ENCODE measurements at places on chromosomes 12 and 14.

DNA sequence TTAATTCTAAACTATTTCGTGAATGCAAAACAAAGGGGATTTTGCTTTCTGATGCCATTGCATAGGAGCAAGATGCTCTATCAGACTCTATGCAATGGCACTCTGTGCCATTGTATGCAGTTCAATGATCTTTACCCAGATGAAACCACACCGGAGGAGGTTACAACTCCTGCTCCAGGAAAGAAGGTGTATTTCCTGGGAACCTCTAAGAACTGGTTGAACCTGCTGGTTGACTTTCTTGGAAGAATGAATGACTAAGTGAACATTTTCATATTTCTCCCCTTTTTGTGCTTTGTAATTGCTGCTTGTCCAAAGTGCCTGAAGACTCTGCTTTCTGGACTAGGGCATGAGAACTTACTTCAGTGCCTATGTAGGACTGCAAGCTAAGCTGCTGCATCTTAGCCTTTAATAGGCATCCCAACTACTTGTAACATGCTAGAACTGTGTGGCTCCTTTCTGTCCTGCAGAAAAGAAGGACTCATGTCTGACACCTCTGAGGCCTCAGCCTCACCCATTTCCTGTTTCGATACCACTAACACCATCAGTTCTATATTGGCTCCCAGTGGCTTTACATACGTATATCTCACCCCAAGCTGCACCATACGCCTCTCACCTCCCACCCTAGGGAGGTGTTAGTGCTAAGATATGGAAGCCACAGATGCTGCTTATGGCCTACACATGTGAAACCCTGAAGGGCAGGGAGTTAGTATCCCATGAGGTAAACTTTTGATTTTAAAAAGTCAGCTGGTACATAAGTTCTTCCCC, 193.5 kb upstream of the CNOT2 start:
- no peak for DNase-seq

DNA sequence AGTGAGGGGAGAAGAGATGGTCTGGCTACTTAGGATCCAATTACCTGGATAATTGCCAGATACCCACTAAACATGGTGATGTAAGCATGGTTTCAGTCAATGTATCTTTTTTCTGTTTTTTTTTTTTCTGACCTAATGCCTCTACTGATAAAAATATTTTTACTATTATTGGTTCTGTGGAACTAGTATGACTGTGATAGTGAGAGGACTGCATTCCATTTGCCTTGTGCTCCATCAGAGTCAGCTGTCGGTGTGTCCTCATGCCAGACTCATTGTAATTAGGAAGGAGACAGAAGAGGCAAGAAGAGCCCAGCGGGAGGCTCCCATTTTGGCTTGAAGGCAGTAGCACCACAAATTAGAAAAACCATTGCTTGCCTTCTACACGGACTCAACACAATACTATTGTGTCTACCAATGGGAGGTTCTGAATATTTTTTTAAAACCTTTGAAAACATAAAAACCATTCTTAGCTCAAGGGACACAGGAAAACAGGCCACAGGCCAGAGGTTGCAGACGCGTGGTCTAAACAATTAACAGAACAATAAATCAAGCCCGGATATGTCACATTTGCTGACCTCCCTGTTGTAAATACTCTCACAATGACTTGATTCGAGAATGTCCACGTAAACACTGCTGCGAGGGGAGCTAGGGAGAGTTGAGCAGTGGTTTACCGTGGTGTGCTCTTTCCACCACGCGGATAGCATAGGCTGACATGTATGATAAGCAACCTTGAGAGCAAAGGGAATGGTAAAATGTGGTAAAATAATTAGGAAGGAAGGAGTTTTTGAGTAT, 13.5 kb upstream of the DCP1B start:
- DNase-seq = no peak

GRCh38 chr14:36014236-36014635, 162.3 kb downstream of the PTCSC3 start:
- DNase-seq = no peak

DNA sequence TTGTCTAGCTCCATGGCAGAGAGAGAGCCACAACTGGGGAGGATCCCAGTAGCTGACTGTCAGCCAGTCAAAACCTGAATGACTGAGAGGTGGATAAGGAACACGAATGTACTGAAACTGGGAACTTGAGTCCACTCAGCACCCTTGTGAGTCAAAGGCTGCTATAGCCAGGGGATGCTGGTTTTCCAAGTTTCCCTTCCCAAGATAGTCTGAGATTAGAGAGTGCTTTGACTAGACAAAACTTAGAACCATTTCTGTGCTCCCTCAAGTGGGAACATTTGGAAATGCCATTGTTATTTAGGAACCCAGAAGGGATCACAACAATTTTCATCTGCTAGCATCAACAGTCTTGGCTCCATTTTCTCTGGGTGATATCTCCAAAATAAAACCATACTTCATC, 4.0 kb downstream of the PRKAG1 start:
- no peak for DNase-seq

DNA sequence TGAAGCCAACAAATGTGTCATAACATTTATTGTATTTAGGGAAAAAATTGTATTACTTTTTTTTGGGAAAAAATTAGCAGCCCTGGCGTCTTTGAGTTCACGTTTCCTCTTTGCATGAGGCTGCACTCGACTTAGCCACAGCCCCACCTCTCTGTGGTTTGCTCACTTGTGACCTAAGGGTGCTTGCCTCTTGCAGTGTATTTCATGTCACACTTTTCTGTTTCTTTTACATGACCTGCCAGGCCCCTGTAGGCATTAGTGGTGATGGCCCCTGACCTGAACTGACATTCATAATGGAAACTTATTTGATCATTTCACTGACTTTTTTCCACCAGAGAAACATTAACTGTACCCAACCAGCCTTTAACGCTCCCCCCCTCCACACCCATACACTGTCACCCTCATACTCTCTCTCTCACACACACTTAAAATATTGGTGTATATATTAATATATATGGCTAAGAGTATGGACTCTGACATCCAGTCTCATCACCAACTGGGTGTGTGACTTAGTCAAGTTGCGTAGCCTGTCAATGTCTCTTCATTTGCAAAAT, 122.9 kb downstream of the PRKCH start:
- peak; percentile 69 for DNase-seq

DNA sequence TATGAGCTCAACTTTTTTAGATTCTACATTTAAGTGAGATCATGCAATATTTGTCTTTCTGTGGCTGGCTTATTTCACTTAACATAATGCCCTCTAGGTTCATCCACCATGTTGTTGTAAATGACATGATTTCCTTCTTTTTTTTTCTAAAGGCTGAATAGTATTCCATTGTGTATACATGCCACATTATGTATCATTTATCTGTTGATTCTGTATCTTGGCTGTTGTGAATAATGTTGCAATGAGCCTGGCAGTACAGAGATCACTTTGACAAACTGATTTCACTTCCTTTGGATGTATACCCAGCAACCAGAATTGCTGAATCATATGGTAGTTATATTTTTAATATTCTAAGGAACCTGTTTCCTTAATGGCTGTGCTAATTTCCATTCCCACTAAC, 19.1 kb downstream of the FBXW8 start:
- DNase-seq = no peak

- no peak for DNase-seq
Observed at GRCh38 chr12:132443091-132443490, 46.9 kb upstream of the FBRSL1 start.

- DNase-seq = no peak
Observed at GRCh38 chr14:56760164-56760914, 49.9 kb downstream of the OTX2 start.

- no peak for DNase-seq
Observed at GRCh38 chr14:97262336-97262735, 465.2 kb downstream of the VRK1 start.

DNA sequence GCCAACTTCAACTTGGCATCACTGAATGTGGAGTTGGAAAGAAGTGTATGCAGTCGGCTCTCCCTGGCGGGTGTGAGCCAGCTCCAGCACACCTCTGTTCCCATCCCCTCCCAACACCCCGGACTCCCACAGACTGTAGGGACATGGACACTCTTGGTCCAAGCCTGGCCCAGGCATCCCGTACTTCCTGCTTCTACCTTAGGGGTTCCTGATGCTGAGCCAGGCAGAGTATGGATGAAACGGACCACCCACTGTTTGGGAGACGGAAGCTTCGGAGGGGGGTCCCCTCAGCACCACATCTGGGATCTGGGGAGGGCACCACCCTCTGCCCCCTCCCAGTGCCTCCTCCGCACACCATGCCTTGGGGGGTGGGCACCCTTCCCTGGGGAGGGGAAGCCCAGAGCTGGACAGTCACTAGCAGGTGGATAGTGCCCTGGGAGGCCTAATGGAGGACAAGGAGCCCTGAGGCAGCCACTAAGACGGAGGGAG, 62.0 kb downstream of the LGMN start:
- no peak for DNase-seq

- DNase-seq = no peak
Observed at GRCh38 chr14:103121846-103122584, 1.2 kb upstream of the TNFAIP2 start.

- DNase-seq = no peak
Observed at GRCh38 chr12:108768591-108769500, 37.5 kb upstream of the CORO1C start.

- DNase-seq = no peak
Observed at GRCh38 chr12:122060081-122060501, 18.5 kb upstream of the MLXIP start.

- no peak for DNase-seq
Observed at GRCh38 chr12:128178565-128178964, 88.4 kb upstream of the TMEM132C start.

DNA sequence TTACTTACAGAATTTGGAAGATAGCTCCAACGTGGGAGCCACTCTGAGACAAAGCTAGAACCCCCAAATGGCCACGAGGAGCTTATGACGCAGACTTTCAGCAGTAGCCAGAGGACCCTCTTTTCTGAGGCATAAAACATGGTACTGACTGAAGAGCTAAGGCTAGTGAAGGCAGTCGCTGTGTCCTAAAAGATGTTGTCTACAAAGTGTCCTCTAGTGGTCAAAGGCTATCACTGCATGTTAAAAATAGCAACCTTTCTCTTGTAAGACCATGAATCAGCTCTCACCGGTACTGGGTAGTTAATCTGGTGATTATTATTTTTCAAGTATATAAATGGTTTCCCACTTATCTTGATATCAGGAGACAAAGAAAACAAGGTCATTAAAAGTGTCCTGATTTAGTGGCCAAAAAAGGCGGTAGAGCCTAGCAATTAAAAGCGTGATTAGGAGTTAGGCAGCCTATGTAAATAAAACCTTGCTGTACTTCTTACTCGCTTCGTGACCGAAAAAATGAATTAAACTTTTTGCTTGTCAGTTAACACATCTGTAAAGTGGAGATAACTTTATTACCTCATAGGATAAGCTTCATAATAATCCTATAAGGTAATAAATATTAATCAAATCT, 47.0 kb upstream of the LGR5 start:
- DNase-seq = no peak

DNA sequence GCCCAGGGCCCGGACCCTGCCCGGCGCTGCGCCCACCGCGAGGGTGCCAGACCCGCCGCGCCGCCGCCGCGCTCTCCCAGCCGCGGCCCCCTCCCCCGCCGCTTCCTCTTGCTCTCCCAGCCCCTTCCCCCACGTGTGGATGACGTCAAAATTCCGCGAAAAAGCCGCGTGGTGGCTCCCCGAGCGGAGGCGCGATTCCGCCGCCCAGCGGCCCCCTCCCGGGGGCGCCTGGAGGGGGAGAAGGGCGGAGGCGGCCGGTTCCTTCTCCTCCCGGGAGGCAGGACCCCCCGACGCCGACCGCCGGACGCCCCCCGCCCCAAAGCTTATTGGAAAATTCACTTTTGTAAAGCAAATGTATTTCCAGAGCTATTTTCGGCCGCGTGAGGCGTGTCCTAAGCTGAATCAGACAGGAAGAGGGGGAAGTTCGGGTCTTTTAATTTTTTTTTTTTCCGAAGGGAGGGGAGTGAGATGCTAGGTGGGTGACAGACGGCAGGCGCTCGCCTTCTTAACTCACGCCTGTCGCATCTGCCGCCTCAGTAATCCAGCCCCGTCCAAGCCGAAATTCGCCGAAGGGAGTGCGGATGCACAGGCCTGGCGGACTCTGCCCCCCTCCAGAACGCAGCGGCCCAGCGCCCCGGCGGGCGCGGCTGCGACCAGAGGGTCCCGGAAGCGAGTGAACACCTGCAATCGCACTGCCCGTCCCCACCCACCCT, 4.1 kb upstream of the CCND2 start:
- DNase-seq = peak; percentile 93

- DNase-seq = no peak
Observed at GRCh38 chr12:90257927-90258624, 549.4 kb upstream of the ATP2B1 start.

GRCh38 chr14:72962829-72963312, 36.6 kb downstream of the DCAF4 start:
- no peak for DNase-seq

DNA sequence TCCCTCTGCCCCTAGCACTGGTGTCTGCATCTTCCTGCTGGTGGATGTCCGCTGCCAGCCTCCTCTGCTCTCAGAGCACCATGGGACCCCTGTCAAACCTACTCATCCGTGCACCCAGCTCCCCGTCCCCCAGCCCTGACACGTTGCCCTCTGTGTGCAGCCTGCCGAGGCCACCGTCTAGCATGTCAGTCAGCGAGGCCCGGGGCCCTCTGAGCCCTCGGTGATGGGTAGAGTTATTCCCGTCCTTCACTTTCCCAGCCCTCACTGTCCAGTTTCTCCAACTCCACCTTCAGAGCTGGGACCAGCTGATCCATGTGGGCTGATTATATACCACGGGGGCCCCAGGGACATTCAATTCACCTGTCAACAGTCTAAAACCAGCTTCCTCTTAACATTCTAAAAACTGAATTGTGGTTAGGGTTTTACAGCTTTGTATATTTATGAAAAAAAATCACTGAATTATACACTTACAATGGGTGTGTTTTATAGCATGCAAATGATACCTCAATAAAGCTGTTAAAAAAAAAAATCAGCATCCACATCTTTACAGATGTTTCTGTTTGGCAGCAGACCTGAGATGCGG, 61.3 kb downstream of the CCDC88C start:
- no peak for DNase-seq

DNA sequence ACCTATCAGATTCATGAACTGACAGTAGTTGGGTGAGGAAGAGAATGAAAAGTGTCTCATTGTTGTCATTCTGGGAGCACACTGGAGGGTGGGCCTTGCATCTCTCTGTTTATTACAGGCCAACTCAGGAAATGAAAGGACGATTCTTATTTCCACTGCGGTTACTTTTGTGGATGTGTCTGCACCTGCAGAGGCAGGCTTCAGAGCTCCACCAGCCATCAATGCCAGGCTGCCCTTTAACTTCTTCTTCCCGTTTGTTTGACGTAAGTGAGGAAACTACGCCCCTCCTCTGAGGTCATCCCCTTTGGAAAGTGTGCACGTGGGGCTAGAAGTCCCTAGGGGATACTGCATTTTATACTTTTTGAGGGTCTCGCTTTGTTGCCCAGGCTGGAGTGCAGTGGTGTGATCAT, 33.7 kb downstream of the TCTN1 start:
- DNase-seq = no peak
